ENCODE measurements at places on chromosomes 12 and 14. TPM values are rescaled to one million over a fixed set of nuclear protein-coding genes. Genes with fewer than 3 reads are reported as not detected.

Gene PRH2
- not detected for polyA plus RNA-seq

- no peak overlapping the region for H3K27ac ChIP-seq
- no peaks in the 10 kb centered on the region for H3K27me3 ChIP-seq
These were observed 78.4 kb upstream of the PARP11 start for GRCh38 chr12:3951380-3952135.

- H3K4me3 ChIP-seq, result no peak overlapping the region
- no peak for DNase-seq
- no peaks in the 10 kb centered on the region for H3K27me3 ChIP-seq
- H3K4me1 ChIP-seq, result peaks cover 21% of the 10 kb centered on the region
- no peaks in the 10 kb centered on the region for H3K36me3 ChIP-seq
These were observed 101.8 kb upstream of the NAP1L1 start for GRCh38 chr12:76186131-76186906.

Gene KRT75
- polyA plus RNA-seq, result not detected

Gene SLC38A4
- 0.16 TPM for polyA plus RNA-seq

Gene SPTB
- polyA plus RNA-seq, result not detected

DNA sequence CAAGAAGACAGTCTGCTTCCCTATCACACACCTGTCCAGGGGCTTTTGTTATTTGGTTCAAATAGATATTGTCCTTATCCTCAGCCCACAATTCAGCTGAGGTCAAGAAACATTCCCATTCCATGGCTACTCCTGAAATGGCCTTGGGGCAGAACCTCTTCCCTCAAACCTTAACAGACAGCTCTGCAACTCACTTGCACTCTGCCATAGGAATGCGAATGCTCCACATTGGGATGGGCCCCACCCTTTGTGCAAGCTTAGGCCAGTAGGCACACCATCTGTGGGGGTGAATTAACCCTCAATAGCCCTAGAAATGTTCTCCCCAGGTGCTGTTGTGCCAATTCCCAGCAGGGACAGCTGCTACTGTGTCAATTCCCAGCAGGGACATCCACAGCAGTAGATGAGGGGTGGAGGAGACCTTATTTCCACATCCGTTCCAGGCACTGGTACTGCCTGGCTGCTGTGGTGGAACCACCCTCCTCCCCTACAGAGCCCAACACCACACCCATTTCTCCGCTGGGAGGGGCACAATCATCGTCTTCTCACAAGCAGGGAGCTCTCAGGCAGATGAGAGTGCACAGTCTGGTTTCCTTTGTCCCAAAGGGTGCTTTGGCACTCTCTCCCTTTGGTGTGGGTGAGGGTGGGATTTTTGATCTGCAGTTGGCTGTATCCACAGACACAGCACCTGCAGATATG is 42.3 kb upstream of the GLIPR1 start:
- no peaks in the 10 kb centered on the region for H3K36me3 ChIP-seq
- no peak for DNase-seq
- H3K4me1 ChIP-seq, result no peaks in the 10 kb centered on the region
- H3K4me3 ChIP-seq, result no peak overlapping the region
- no peaks in the 10 kb centered on the region for H3K27me3 ChIP-seq

- no peak overlapping the region for H3K27ac ChIP-seq
- no peaks in the 10 kb centered on the region for H3K27me3 ChIP-seq
- DNase-seq, result no peak
- no peak overlapping the region for H3K4me3 ChIP-seq
- no peaks in the 10 kb centered on the region for H3K4me1 ChIP-seq
These were observed 332.9 kb downstream of the NUAK1 start for GRCh38 chr12:105805730-105806399.

Gene SLC10A1
- 0.15 TPM for polyA plus RNA-seq

DNA sequence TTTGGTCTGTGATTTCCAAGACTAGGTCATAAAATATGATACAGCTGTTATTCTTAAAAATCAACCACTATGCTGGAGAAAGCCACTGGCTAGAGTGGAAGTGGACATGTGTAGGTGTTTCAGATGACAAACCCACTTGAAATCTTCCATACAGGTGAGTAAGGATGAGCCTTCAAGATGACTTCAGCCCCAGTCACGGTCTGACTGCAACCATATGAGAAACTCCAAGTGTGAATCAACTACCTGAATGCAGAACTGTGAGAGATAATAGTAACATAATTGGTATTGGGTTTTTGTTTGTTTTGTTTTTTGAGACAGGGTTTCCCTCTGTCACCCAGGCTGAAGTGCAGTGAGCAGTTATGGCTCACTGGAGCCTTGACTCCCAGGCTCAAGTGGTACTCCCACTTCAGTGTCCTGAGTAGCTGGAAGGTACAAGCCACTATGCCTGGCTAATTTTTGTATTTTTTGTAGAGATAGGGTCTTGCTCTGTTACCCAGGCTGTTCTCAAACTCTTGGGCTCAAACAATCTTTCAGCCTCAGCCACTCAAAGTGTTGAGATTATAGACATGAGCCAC is 273.3 kb upstream of the LRIG3 start:
- H3K4me1 ChIP-seq, result no peaks in the 10 kb centered on the region
- no peak for DNase-seq
- H3K27ac ChIP-seq, result no peak overlapping the region
- no peak overlapping the region for H3K4me3 ChIP-seq
